Hematopoietic multipotent progenitor cell treated with erythropoietin and hydrocortisone succinate and interleukin-3 and kit ligand, for 4 days (in vitro differentiated cells): ENCODE measurements at places on chromosomes 6 and 20.
A peak's percentile ranks its signal among the peaks of the same experiment; 100 is the strongest.

DNA sequence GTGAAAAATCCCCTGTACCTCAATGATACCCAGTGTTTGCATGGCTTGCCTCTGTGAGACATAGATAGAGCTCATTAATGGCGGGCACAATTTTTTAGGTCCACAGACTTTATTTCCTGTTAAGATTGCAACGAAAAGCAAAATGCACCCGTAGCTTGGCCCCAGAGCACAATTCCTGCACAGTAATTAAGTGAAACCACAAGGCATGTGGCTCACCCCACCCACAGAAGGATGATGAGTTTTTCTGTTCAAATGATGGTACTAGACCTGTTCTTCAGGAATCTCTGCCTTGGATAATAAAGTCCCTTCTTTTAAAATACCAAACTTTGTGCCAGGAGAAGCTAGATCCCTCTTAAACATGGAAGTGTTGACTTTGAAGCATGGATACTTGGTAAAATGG, 738.1 kb downstream of the QKI start:
- DNase-seq, result no peak

- no peak for DNase-seq
These were observed 508.3 kb downstream of the PRKN start for GRCh38 chr6:162219266-162219665.

GRCh38 chr20:60269573-60270162, 311.4 kb downstream of the CDH26 start:
- no peak for DNase-seq

GRCh38 chr6:167292301-167293087, 1.4 kb downstream of the UNC93A start:
- DNase-seq, result no peak

DNA sequence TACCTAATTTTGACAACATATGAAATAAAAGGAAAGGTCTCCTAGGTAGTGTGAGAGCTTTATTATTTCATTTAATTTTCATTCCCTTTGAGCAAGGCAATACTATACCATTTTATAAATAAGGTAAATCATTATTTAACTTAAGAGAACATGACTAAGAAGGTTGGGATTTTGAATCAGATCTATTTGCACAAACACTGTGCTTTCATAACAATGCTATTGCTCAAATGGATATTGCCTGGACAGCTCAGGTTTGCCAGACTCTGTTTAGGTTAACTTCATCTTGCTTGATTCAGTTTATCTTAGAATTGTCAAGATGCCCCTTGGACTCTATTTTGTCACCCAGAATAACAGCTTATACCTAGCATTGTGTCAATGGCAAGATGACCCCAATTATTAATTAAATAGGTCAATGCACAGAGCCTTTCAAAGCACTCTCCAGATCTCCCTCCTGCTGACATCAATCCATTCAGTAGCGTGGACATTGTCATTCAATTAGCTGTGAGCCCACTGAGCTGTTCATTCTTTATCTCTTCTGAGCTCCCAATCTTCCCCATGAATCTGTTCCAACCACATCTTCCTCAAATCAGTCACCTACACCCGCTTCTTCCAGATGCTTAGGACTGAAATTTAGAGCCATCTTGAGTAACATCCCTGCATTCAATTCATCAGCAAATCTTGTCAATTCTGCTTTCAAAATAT, 42.1 kb upstream of the TMEM30A start:
- no peak for DNase-seq

- DNase-seq, result no peak
These were observed 67.5 kb upstream of the GPR6 start for GRCh38 chr6:109910571-109910970.

DNA sequence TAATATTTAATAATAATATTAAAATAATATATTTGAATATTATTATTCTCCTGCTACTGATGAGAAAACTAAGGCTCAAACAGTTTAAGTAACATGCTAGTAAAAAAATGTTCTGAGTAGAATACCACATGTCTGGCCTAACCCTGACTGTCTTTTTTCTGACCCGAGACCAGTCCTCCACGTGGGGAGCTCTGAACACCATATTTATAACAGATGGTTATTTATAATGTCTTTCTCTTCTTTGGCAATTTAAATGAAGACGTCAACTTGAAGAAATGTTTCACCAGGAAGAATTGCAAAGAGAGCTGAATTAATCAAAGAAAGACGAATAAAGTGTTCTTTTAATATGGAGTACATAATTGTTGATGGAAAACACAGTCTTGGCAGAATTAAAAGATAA, 82.0 kb downstream of the SLC22A3 start:
- no peak for DNase-seq

DNA sequence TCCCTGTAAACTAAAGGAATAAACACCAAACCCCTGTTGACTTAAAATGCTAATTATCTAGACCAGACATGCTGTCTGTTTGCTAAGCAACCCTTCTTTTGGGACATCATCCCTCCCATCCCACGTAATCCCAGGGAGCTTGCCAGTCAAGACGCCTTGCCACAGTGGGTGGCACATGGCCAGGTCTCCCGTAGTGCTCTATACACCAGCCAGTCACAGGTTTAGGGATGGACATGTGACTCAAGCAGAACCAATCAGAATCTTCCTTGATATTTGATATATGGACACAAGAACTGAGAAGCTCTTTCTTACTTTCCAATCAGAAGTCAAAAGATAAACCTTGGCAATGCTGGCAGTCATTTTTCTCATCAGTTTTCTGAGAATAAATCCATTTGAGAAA, 60.0 kb downstream of the CNKSR3 start:
- no peak for DNase-seq

DNA sequence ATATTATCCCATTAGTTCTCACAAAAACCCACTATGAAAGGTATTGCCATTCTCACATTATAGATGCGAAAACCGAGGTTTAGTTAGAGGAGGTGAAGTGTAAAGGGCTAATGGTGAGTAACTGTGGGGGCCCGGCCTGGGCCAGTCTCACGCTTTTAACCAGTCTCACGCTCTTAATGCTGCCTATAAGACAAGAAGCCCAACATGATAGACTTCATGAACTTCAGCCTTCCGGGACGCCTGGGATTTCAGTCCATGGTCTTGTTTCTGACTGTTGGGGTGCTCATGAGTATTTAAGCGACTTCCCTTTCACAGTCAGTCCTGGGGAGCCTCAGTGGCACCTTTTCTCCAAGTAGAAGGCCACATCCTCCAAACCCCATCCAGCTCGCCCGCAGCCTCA, 31.7 kb downstream of the AGPAT4 start:
- DNase-seq, result no peak

GRCh38 chr6:169723991-169724493, 258 bp downstream of the PHF10 start:
- peak; percentile 64 for DNase-seq

DNA sequence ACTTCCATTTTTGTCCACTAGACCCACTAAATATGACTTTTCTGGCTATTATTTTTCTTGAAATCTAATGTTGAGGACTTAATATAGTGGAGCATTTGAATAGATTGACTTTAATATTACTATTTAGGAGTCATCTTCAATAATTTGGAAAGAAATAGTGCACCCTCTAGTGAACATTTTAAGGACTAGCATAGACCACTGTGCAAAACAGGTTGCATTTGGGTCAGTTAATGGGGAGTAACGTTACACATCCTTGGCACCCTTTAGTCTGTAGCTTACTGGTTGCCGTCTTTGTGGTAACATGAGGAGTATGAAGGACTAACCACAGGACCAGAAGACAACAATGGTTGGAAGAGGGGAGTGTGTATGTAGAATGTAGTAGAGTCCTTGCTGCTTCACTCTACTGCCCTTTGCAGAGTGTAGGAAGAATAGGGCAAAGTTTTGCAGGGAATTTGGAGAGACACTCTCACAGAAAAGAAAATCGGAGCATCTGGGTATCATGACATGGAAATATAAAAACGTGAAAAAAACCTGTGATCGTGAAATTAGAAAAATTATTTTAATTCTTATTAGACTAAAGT, 25.2 kb downstream of the RFPL4B start:
- DNase-seq, result peak; percentile 46

DNA sequence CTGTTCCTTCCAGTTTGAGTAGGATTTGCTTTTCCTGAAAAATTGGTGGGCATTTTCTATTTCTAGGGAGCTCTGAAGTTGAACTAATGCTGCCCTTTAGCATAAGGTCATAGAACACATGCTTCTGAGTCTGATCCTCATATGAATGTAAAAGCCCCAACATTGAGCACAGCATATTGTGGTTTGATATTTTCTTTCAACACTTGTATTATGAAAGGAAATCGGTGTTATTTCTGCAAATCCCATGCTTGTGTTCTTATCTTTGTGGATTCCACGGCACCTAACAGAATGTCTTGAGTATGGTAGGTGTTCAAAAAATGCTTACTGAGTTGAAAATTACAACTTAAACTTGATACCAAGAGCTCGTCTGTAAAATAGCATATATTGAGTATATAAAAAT, 85.8 kb downstream of the TRMT11 start:
- DNase-seq, result no peak

GRCh38 chr6:4682431-4683097, 93.6 kb upstream of the CDYL start:
- DNase-seq, result no peak

GRCh38 chr20:24981282-24981681, 11.3 kb downstream of the APMAP start:
- DNase-seq, result no peak

- no peak for DNase-seq
These were observed 69.1 kb downstream of the ELOVL4 start for GRCh38 chr6:79878142-79878748.

DNA sequence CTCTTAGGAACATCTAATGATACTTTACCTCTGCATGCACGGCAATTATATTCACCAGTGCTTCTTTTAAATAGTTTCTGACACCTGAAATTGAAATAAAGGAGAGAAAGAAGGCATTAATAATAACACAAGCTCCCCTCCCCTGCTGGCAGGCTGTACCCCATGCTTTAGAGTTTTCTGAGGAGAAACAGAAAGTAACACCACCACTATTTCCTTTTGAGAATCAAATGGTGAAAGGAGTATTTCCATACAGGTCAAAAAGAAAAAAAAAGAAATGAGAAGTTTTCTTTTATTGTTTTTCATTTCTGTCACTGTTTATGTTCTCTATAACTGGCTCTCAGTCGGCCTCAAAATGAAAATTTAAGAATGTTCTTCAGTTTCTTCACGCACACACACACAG, 108.1 kb downstream of the IRF4 start:
- DNase-seq, result no peak

GRCh38 chr20:13101706-13102105, 92.9 kb downstream of the SPTLC3 start:
- DNase-seq, result no peak

- DNase-seq, result no peak
These were observed 78.0 kb upstream of the SMIM8 start for GRCh38 chr6:87244380-87244779.

DNA sequence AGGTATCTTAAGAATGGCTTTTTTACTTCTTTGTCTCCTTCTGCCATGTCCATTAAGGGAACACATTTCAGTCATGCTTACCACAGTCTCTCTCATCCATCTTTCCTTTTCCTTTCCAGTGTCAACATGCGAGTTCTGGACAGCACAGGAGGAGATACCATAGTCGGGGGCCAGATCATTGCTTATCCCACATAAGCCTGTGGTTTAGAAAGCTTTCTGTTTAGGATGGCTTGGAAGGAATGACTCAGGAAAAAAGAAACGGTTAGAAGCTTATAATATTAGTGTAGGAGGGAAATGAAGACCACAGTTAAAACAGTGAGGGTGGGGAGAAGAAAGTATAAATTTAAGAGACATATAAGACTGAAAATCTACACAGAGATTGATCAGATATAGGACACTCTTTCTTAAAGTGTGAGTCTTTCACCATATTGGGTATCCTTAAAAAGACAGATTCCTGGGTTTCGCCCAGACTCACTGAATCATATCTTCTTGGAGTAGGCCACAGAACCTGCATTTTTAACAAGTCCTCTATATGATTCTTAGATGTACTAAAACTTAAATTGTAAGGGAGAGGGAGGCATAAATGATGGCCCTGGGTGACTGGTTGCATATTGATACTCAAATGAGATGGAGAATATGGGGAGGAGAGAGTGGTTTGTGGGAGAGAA, 36.1 kb downstream of the DSE start:
- DNase-seq, result peak; percentile 10

- no peak for DNase-seq
These were observed 181.9 kb upstream of the PCSK2 start for GRCh38 chr20:17044891-17045290.

GRCh38 chr20:48802647-48803046, 25.2 kb downstream of the PREX1 start:
- no peak for DNase-seq

DNA sequence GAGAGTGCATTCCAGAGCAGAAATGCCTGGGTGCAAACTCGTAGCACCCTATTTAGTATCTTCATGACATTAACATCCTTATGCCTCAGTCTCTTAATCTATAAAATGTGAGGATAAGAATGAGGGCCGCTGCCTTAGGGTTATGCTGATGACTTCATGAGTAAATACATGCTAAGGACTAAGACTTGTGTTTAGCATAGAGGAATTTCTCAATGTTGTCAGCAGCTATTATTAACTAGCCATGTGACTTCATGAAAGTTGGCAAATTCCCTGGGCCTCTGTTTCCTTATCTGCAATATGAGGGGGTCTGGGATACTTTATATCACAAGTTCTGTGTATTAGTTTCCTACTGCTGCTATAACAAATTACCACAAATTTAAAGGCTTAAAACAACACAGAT, 108.1 kb upstream of the RIPOR2 start:
- DNase-seq, result no peak

DNA sequence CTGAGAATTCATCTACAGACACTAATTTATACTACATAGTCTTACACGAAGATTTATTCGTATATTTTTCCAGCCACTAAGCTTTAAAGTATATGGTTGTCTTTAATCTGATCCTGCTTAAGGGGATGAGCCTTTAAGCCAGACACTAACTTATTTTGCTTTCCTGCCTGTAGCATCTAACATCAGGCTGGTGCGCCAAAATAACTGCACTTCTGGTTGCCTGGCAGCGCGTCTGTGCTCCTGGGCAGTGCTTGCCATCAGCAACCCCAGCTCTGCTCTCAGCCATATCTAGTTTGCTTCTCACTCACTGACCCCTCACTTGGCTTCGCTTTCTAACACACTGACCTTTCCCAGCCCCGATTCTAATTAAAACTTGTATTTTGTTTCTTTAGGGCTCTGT, 21.8 kb downstream of the HMGCLL1 start:
- no peak for DNase-seq

DNA sequence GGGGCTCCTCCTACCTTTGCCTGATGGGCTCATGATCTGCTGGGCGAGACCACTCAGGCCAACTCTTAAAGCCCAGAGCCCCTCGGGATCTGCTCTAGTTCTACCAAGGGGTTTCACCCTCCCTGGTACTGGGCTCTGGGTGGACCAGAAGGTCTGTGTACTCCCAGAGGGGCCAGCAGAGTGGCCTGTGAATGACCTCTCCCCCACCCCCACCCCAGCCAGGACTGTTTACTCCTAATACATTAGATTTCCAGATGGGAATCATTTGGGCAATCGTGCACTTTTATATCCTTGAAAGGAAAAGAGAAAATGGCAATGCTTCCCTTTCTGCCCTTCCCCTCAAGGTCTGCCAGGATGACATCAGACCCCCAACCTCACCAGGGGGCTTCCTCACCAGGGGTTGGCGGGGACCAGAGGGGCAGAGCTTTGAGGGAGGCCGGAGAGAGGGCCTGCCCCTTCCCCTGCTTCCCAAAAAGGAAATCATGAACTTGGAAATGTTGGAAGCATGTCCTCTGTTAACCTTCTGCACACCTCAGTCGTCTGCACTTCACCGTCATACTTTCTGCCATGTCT, 37.1 kb upstream of the PMEPA1 start:
- DNase-seq, result no peak

- DNase-seq, result peak; percentile 80
These were observed 434.5 kb upstream of the JAG1 start for GRCh38 chr20:11108102-11108810.

- no peak for DNase-seq
These were observed 986.3 kb downstream of the TFAP2A start for GRCh38 chr6:9428421-9429172.
